ENCODE measurements at places on chromosomes 1 and 21.

GRCh38 chr21:31397939-31398338 is 53.9 kb upstream of the TIAM1 start:
- no peak for DNase-seq

DNA sequence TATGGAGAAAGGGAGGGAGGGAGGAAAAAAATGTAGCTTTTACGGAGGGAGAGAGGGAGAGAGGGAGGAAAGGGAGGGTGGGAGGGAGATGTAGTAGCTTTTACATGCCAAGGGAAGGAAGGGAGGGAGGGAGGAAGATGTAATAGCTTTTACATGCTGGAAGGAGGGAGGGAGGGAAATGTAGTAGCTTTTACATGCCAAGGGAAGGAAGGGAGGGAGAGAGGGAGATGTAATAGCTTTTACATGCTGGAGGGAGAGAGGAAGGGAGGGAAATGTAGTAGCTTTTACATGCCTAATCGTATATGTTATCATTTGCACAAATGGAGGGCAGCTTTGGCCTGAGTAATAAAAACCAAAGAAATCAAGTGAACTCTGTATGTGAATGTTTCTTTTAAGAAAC is 35.6 kb downstream of the EEIG2 start:
- no peak for DNase-seq

DNA sequence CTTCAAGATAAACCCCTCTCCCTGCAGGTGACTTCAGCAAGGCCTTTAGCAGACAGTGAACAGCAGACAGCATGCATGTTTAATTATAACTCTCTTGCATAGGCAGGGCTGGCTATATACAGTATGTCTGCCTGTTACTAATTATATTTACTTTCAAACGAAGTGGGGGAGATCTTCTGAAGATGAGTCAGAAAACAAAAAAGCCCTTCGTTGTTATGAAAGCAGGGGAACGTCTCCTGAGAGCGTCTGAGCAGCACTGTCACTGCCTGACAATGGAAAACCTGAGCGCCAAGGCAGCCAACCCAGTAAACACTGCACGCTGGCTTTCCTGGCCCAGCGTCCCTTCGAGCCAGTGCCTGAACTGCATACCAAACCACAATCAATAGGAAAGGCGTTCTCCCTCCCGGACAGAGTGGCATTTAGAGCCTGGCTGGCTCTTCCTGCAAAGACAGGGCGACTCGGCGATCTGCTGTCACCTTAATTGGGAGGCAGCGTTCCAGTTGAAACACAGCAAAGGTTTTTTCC is 54.1 kb downstream of the TOMM20 start:
- no peak for DNase-seq

DNA sequence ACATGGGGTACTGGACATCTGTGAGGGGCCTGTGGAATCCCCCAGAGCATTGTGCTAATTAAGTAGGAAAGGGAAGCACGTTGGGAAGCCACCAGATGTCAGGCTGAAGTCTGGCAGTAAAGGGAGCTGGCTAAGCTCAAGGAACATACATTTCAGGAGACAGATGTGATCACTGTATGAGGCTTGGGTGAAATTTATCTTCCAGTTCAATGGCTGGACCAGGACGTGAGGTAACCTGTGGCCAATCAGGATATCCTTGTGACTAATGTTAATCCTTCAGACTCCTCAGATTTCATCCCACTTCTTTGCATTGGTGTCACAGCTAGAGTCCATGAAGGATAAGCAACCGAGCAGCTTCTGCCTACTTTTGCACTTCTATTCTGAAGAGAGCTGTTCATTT is 110.2 kb upstream of the APP start:
- no peak for DNase-seq

GRCh38 chr21:35244514-35244913 is 195.4 kb upstream of the RUNX1 start:
- DNase-seq: no peak

- DNase-seq: peak; percentile 66
Measured at GRCh38 chr1:151534662-151535278, 5.3 kb upstream of the TUFT1 start.

GRCh38 chr1:96075704-96076455 is 645.7 kb upstream of the PTBP2 start:
- no peak for DNase-seq

DNA sequence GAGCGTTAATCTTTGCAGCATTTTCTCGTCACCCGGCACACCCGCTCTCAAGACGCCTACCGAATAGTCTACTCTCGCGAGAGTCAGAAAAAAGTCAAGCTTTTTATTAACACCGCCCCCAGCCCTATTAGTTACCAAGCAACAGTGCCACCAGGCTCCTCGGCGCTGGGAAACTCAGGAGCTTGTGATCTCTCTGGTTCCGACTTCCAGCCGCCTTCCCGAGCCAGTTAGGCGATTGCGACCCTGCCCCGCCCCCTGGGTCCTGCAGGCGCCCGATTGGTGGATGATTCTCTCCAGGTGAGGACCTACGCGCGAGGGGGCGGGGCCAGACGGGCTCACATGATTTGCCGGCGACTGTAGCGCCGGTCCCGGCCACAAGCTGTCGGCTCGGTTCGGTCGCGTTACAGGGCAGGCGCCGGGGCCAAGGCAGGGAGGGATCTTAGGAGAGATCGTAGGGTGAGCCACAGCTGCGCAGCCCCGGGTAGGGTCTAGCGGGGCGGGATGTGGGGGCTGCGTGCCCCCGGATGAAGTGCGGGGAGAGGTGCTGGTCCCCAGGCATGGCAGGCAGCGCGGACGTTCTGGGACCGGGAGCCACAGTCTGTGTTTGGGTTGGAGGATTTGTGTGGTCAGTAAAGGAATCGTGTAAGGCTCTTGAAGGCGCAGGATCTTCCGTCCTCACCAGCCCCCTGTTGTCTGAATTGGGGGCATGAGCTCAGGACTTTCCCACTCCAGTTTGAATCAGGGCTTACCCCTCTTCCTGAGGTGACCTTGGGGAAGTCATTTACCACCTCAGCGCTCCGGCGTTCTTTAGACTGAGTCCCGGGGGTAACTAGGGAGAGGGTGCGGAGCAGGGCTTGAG is at the start of gene PFKFB2:
Gene PFKFB2 (plus strand): TSS at position 365 of the 859 bp plus-strand sequence. CDS start 1,443 bp downstream, outside the sequence.
- peak; percentile 87 for DNase-seq

GRCh38 chr21:28604946-28605537 is 387.6 kb downstream of the LTN1 start:
- DNase-seq: no peak

DNA sequence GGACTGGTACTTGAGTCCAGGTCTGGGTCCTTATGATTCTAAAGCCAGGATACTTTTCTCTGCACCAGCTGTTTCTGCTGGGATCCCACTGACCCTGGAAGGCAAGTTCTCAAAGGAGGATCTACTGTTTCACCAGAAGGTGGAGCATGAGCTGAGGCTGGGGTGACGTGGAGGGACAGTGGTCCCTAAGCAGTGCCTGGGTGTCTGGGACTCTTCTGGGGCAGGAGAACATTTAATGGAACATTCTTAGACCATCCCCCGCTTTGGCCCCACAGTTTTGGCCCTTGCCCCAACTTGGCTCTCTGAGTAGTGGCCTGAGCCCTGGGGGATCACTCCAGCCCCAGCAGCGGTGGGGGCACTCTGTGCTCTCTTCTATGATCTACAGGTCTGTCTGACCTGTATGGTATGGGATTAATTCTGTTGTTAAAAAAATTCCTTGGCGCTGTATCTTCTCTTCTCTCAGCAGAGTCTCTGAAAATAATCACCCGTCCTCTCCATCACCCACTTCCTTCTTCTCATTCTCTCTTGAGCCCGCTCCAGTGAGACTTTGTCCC is 60.3 kb upstream of the CSF3R start:
- no peak for DNase-seq

GRCh38 chr21:39852021-39852721 is 15.1 kb upstream of the PCP4 start:
- DNase-seq: no peak

DNA sequence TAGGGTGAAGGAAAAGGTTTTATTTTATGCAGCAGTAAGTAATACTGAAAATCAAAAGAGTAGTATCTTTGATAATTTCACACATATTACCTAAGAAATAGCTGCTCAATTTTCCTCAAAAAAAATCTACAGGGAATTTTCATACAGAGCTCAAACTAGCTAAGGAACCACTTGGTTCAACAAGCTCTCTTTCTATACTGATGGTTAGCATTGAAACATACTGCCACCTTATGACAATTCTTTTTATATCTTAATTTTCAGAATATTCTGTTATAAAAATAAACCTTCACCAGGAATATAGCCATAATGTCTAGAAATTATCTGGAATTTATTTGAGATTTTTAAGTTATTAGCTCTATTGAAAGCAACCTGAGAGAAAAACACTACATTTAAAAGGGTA is 142.1 kb downstream of the DPYD start:
- DNase-seq: no peak

- DNase-seq: peak; percentile 73
Measured at GRCh38 chr1:145823565-145824498, at the start of the genes POLR3C and RNF115. Gene POLR3C, plus strand, starts transcription at chr1:145824200. Its CDS starts 1,577 bp downstream, at chr1:145825777. Gene RNF115, minus strand, starts transcription at chr1:145824095. Its CDS starts 222 bp downstream, at chr1:145823873.

- DNase-seq: no peak
Measured at GRCh38 chr1:84266748-84267147, 34.8 kb upstream of the SAMD13 start.

DNA sequence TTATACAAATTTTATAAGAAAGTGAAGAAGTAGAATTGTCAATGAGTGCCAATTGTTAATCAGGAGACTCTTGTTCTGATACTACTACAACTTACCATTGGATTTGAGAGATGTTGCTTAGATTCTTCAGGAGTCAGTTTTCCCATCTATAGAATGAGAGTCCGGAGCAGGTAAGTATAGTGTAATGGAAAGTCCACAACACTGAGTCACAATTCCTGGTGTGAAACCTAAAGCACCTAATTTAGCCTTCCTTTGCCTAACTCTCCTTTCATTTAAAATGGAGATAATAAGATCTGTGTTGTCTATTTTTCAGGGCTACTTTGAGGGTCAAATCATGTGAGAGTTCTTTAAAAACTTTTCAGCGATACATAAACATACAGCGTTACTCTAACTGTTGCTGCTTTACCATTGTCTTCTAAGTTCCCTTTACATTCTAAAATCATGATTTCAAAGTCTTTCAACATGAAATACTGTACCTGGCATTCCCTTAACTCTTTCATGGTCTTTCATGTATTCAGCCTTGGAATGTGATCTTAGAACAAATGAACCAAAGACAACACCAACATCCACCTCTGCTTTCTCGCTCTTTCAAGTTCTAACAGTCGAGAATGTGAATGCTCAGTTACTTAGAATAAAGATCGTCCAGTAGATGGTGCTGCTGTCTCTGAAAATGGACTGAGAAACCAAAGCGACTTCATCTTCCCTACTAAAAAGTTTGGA is 90.9 kb downstream of the SLC30A10 start:
- DNase-seq: no peak

DNA sequence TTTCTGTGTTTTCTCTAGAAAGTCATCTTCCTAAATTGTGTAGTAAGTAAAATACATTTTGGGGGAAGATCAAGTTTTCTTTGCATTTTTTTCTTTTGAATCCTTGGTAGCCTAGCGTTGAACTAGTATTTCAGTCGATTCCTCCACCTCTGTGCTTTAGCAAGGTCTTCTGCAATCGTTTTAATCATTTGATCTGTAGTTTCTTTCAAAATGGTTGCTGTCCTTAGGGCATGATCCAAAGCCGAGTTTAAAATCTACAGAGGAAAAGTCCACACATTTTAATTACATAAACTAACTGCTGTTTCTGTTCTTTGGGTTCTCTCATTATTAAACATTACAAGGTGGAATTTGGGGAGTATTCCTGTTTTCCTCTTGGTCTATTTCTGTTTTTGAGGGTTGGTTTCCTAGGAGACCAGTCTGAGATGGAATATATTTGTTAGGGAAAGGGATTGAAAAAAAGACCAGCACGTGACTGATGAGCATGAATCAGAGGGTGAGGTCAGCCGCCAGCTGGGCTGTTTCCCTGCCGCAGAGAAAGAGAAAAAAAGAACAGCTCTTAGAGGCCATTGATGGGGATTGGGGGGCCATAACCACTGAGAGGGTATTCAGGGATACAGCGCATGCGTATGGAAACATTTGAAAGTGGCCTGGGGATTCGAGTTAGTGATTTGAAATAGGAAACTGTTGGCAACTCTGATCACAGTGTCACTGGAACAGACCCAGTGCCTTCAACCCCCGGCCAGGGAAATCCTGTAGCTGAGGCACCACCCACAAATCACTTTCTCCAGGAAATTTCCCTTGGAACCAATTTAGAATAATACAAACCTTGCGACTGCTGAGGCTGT is 40.6 kb downstream of the AKNAD1 start:
- peak; percentile 76 for DNase-seq

- DNase-seq: no peak
Measured at GRCh38 chr1:21620496-21620895, 48.7 kb downstream of the RAP1GAP start.
